ENCODE measurements at places on chromosomes 4 and X.

- no peak for DNase-seq
Measured at GRCh38 chr4:165610679-165611437, 232.1 kb downstream of the CPE start.

DNA sequence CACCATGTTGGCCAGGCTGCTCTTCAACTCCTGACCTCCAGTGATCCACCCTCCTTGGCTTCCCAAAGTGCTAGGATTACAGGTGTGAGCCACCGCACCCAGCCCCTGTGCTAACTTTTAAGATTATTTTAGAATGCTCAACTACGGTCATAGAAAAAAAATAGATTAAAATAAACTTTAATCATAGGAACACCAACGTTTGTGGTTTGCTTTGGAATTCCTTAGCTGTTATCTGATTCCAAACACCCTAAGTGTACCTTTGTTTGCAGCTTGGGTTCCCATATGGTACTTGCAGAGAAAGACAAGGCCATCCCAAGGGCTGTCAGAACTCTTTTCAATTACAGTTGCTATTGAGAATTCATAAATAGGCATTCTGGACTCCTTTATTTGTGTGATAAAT, 90.1 kb upstream of the EFHC2 start:
- no peak for DNase-seq

DNA sequence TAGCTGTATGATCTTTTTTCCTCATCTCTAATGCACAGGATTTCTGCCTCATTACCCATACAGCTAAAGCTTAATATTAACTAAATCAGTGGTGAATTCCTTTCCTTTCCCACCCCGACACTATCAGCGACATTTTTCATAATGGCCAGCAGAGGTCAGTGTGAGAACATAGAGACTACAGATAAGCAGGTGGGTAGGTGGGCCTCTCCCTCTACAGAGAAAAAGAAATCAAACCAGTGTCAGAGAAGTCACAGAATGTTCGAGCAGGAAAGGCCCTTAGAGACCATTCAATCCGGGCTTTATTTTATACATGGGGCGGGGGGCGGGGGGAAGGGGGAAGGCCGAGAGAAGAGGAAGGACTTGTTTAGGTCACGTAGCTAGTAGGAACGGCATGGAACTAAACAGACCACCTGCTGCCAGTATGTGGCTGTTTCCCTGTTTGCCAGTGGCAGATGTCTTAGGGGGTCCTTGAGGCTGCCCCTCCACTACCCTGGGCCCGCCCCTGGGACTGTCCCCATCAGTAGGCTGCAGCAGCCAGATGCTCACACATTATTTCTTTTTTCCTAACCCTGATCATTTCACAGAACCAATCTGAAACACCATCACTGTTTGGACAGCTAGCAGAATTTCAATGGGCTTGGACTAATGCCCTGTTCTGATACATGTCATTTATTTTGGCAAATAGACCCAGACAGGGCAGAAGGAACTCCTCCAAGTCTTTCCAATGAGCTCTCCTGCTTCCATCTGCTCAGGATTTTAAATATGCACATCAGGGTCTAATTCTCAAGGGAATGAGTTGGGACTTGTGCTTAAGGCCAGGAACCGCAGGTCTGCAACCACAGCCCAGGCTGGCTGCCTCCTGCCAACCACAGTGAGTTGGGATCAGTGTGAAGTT, 133.4 kb downstream of the ATG4A start:
- DNase-seq, result no peak

GRCh38 chrX:74147439-74147838, 156.5 kb upstream of the ZCCHC13 start:
- no peak for DNase-seq

Measured in activated B cell treated with CpG ODN at 0.5 μM for 24 hours (primary cell).